ENCODE measurements at places on chromosomes 5 and 9.

GRCh38 chr5:154191467-154192261 lies 1.1 kb downstream of the GALNT10 start:
- no peak for DNase-seq

- no peak for DNase-seq
Observed at GRCh38 chr5:102713278-102713677, 41.8 kb upstream of the PAM start.

DNA sequence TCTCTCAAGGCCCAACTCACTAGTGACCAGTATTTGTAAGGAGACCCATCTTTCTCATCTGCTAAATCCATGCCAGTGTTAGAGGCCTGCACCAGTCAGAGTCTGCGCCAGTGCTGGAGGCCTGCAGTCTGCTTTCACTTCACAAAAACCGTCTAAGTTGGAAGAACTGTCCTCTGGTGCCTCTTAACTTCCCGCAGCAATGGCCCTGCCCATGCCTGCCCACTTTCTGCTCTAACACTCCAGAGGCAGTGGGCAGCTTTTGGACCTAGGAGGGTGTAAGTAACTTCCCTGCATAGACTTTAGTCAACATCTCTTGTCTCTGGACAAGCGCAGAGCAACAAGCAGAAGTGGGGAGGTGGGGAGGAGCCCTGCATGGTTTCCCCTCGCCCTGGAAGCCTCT lies 152.9 kb downstream of the AUH start:
- no peak for DNase-seq

DNA sequence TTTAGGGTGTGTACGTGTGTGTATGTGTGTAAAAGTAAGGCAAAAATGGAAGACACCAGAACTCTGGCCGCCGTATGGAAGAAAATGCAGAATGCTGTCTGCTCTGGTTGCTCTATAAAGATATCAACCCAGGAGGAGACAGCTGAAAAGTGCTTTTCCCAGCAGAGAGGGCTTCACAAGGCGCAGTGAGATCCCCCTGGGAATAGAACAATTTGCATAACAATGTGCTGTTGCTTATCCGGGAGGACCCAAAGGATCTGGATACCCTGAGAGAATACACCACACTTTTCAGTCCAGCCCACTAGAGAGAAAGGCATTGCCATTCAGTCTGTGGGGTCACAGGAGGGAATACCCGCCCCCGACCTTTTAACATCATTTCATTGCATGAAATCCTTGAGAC lies 230.6 kb downstream of the EBF1 start:
- no peak for DNase-seq

DNA sequence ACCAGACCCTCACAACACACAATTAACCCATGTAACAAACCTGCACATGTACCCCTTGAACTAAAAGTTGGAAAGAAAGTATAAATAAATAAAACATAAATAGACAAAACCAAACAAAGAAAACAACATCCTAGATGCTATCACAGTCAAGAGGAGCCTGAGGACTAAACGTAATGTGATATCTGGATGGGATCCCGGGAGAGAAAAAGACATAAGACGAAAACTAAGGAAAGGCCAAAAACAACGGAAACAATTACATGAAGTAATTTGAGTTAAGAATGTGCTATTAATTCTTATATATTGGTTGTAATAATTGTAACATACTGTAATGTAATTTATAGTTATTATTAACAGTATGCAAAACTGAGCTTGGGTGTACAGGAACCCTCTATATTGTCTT lies 793.9 kb downstream of the SEMA5A start:
- DNase-seq: no peak

DNA sequence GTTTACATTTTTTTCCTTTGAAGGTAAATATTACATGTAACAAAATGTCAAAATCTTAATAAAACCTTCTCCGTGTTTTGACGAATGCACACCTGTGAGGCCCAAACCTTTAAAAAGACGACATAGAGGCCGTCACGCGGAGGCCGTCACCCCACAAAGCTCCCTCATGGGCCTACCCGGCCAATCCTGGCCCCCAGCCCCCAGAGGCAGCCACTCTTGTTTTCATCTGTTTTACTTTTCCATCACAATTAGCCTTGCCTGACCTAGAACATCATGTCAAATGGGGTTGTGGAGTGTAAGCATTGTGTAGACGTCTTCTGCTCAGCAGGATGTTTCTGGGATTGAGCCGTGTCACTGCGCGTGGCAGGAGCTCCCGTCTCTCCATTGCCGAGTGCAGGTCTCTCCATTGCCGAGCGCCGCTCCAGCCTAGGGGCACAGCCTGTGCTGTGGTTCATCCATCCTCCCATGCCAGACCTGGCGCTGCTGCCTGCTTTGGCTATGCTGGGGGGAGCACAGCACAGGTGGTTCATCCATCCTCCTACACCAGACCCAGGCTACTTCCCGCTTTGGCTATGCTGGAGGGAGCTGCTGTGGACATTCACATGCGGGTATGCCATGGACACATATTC lies 52.2 kb upstream of the IRX4 start:
- no peak for DNase-seq

Measured in hypothalamus (tissue), 51 donors.